ENCODE measurements at places on chromosomes 11 and 22.

GRCh38 chr11:19838994-19839768, 126.5 kb downstream of the NAV2 start:
- no peak for DNase-seq

- no peak for DNase-seq
These were observed 49.7 kb downstream of the RPL27A start for GRCh38 chr11:8732324-8732670.

DNA sequence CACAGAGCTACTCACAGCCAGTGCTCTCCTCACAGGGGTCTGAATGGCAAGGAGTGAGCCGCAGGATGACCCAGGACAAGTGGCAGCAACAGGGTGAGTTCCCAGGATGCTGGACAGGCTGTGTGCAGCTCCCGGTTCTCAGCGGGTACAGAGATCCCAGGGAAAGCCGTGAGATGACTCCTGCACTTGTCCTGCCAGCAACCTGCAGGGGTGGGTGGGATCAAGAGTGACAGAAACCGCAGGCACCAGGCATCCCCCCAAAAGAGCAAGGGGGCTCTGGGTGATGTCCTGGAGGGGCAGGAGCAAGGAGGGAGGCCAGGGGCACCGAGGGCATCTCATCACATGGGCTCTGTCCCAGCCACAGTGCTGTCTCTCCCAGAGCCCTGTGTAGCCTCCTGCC, 15.9 kb upstream of the PRODH start:
- no peak for DNase-seq

- DNase-seq: no peak
These were observed 245.6 kb upstream of the B3GAT1 start for GRCh38 chr11:134657631-134658030.

DNA sequence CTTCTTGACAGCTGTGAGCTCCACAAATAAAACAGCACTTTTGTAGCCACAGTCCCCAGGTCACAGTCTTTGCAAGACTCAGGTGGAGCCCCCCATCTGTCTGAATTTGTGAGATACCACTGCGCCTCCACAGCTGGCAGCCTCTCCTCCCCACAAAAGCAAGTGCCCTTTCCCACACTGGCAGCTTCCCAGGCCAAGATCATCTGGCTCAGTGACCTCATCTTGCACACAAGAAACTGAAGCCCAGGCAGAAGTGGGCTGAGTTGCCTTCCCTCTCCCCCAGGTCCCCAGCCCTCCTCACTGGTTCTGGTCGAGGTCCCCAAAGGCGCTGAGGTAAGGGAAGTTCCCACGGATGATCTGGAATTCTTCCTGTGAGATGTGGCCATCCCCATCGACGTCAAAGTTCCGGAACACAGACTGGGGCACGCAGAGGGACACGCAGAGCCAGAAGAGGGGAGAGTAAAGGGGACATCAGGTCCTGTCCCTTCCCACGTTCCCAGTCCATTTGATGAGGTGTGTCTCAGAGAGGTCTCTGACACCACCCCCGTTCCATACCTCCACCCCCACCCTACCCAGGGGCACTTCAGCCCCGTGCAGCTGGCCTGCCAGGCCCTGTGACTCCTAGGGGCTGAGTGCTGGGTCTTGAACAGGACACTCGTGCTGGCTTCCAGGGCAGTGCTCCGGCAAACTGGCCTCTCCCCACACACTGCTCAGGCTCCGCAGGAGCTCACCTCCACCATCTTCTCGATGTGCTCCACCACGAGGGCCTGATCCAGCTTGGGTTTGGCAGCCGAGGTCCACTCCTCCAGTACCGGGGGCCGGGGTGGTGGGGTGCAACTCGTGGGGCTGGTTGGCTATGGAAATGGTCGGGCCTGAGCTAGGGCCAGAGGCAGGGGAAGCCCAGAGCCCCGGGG, 8.9 kb downstream of the RASGRP2 start:
- DNase-seq: no peak

DNA sequence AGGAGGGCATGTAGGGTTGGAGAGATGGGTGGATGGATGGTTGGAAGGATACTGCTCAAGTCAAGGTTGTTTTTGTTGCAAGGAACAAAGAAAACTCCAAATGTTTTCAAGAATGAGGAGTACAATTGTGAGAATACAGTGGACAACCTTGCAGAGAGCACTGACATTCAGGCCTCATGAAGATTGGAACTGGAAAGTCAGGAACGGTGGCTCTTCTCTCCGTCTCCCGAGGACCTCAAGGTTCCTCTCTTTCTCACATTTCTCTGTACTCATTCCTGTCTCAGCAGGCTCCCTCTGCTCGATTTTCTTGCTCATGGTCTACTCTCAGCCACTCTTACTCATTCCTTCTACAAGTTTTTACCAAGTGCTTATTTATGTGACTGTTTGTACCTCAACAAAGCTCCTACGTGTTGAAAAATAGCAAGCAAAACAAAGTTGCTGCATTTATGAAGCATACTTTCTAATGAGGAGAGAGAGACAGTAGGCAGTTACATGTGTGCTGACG, 97.6 kb downstream of the SWAP70 start:
- DNase-seq: no peak
